ENCODE measurements at places on chromosomes 3 and 15. TPM values are rescaled to one million over a fixed set of nuclear protein-coding genes. Genes with fewer than 3 reads are reported as not detected.

Gene BTLA
- not detected for total RNA-seq

Gene ETV5
- total RNA-seq = 28.7 TPM

Gene SOX14
- not detected for total RNA-seq

Gene SRGAP3
- 4.0 TPM for total RNA-seq

Gene ANKUB1
- not detected for total RNA-seq
